ENCODE measurements at places on chromosomes 12 and 14. TPM values are rescaled to one million over a fixed set of nuclear protein-coding genes. Genes with fewer than 3 reads are reported as not detected.
A peak's percentile ranks its signal among the peaks of the same experiment; 100 is the strongest.

- H3K36me3 ChIP-seq = peaks cover 63% of the 10 kb centered on the region
- H3K4me3 ChIP-seq = no peak overlapping the region
- no peaks in the 10 kb centered on the region for H3K4me1 ChIP-seq
- H3K27ac ChIP-seq = no peak overlapping the region
- H3K27me3 ChIP-seq = no peaks in the 10 kb centered on the region
These were observed 18.8 kb downstream of the RTRAF start for GRCh38 chr14:52008136-52008535.

DNA sequence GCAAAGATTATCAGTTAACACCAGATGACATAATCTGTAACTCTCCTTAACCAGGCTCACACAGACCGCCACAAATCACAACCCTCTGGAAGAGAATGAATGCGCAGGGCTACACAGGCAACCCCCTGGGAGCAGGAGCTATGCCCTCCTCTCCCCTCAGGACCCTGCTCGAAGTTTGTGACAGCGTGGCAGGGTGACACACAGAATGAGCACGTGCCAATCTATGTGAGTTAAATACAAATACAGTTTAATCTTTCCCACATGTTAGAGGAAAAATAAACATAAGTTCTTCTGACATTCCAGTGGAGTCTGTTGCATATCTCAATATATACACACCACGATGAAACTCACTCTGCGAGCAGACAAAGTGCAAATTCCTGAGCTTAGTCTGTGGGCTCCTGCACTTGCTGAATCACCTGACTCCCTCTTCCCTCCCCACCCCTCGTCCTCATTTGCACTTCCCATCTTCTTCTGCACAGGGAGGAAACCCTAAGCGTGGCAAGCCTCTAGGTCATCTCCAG, 37.6 kb downstream of the BCAT1 start:
- no peak for DNase-seq
- H3K27ac ChIP-seq = no peak overlapping the region
- H3K4me1 ChIP-seq = no peaks in the 10 kb centered on the region
- H3K36me3 ChIP-seq = no peaks in the 10 kb centered on the region
- no peaks in the 10 kb centered on the region for H3K27me3 ChIP-seq
- H3K4me3 ChIP-seq = no peak overlapping the region

DNA sequence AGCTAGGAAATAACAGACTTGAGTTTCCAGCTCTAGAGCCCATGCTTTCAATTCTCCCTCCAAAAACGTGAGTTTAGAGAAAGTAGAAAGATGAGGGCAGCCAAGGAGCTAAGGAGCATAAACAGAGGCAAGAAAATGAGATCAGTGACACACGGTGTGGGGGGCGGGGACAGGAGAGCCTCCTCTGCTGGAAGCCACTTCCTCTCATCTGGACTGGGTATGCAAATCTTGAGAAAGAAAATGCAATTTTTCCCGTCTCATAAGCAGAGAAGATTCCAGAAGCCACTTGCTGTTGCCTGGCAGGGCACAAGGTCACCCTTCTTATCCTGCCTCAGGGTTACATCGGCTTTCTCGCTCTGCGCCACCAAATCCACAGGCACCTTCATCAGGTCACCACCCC, 6.0 kb downstream of the OR10P1 start:
- H3K4me3 ChIP-seq = no peak overlapping the region
- peaks cover 12% of the 10 kb centered on the region for H3K4me1 ChIP-seq
- DNase-seq = no peak
- no peaks in the 10 kb centered on the region for H3K27me3 ChIP-seq
- H3K36me3 ChIP-seq = no peaks in the 10 kb centered on the region

GRCh38 chr12:132116709-132117557, 27.2 kb downstream of the DDX51 start:
- H3K4me3 ChIP-seq = no peak overlapping the region
- H3K4me1 ChIP-seq = no peaks in the 10 kb centered on the region
- H3K27me3 ChIP-seq = no peaks in the 10 kb centered on the region
- H3K27ac ChIP-seq = no peak overlapping the region

DNA sequence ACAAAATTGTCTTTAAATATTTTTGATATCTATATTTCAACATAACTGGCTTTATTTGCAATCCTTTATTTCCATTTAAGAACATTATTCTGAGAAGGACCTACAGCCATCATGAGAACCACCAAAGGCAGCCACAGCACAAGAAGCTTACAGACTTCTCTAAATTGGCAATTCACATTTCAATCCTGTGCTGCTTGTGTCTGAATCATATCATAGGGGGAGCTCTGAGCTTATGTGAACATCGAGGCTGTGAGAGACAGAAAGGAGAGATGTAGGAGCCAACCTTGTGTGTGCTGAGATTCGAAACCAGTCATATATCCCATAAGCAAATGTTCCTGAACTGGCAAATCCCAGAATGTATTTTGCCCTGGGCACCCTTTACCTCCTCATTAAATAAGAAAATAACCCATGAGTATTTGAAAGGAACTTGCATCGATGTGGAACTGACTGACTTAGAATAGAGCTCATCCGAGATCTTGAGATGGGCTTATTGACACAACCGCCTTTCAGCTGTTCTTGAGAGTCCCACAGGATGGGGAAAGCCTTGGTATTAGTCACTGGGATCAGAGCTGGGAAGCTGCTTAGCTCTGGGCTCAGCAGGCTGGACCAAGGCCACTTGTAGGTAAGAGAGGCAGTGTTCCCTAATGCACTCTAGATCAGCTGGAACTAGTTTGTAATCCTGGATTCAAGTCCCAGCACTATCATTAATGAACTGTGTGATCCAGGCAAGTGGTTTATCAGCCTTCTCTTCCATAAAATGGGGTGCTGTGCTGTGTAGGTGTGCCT, 329.8 kb downstream of the CACNA1C start:
- DNase-seq = no peak
- no peaks in the 10 kb centered on the region for H3K4me1 ChIP-seq
- no peaks in the 10 kb centered on the region for H3K36me3 ChIP-seq
- no peak overlapping the region for H3K4me3 ChIP-seq
- no peak overlapping the region for H3K27ac ChIP-seq

GRCh38 chr12:53722450-53723041, 4.7 kb downstream of the CALCOCO1 start:
- no peaks in the 10 kb centered on the region for H3K27me3 ChIP-seq
- H3K27ac ChIP-seq = no peak overlapping the region
- peaks cover 37% of the 10 kb centered on the region for H3K36me3 ChIP-seq
- peaks cover 18% of the 10 kb centered on the region for H3K4me1 ChIP-seq

GRCh38 chr14:82230748-82231147, 697.1 kb upstream of the SEL1L start:
- H3K4me1 ChIP-seq = no peaks in the 10 kb centered on the region
- no peak for DNase-seq
- no peak overlapping the region for H3K4me3 ChIP-seq

DNA sequence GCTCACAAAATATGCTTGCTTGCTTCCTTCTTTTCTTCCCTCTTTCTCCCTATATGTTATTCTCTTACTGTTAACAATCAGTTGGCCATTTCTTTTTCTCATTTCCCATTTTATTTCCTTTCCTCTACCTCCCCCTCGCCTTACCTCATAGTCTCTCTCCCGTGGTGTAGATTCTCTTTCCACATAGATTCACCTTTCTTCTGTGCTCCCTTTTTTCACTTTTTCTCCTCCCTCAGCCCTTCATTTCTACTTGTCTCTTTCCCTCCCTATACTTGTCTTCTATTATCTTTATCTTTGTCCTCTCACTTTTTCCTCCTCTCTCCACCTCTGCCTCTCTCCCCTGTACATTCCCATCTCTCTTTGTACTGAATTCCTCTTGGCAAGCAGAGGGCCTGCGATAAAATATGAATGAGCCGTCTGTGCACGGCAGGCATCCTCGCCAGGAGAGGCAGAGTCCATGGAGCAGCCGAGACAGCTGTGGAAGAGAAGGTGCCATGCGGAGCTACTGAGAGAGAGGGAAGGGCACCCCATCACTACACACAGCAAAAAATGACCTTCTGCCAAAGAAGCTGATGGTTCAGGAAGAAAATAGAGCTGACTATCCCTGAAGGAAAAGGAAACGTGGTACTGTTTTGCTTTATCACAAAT, 12.1 kb downstream of the C14orf93 start:
- H3K4me3 ChIP-seq = no peak overlapping the region
- H3K36me3 ChIP-seq = no peaks in the 10 kb centered on the region
- no peak for DNase-seq

- DNase-seq = peak; percentile 87
- no peaks in the 10 kb centered on the region for H3K36me3 ChIP-seq
- peaks cover 38% of the 10 kb centered on the region for H3K4me1 ChIP-seq
- H3K27ac ChIP-seq = peak within 1 kb of the TSS; percentile 84
These were observed at the start of gene MLXIP for GRCh38 chr12:122078141-122079032. Gene MLXIP, plus strand, starts transcription at chr12:122078756. Its CDS starts 98 bp downstream, at chr12:122078854.

- no peaks in the 10 kb centered on the region for H3K36me3 ChIP-seq
- no peak overlapping the region for H3K27ac ChIP-seq
- no peaks in the 10 kb centered on the region for H3K27me3 ChIP-seq
- H3K4me3 ChIP-seq = no peak overlapping the region
These were observed 455.8 kb downstream of the PCNX1 start for GRCh38 chr14:71362920-71363584.

- H3K27ac ChIP-seq = no peak overlapping the region
- H3K36me3 ChIP-seq = no peaks in the 10 kb centered on the region
- no peak for DNase-seq
- H3K27me3 ChIP-seq = peaks cover under 1% of the 10 kb centered on the region
These were observed 7.8 kb upstream of the SP7 start for GRCh38 chr12:53343969-53344368.

Gene EEA1
- total RNA-seq = 23.6 TPM

Gene CCDC177
- total RNA-seq = not detected

Gene SAV1
- 12.9 TPM for total RNA-seq

Data from CD8-positive, alpha-beta memory T cell (primary cell).